ENCODE measurements at places on chromosomes 3 and 15.

DNA sequence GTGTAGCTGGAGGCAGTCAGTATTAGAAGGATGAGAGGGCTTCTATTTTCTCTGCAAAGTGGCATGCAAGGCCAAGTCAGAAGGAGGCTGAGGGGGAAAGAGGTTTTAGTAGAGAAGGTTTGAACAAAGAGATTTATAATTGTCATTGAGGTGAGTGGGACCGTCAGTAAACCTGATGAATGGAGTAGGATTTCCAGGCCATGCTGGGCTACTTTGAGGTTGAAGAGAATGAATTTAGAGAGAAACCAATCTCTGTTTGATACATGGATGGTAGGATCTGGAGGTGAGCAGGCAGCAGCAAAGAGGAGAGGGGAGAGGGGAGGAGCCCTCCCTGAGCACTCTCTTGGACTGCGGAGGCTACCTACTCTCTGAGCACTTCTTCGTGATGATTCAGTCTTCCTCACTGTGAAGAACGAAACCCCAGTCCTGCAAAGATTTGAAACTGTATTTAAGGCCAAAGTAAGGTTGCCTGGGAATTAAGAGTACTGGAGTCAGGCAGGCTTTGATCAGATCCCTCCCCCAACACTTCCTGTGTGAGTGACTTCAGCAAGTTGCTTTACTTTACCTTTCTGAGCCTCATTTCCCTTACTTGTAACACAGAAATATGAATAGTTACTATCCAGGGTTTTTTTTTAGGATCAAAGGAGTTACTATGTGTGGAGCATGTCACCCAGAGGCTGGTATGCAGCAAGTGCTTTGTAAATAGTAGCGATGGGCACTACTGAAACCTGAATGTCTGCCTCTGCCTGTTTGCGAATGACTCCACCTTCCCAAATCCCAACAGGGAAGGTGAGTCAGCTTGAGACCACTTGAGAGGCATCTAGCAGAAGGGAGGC lies 75.8 kb downstream of the RPL39L start:
- DNase-seq: no peak

GRCh38 chr15:101237251-101237650 lies 14.6 kb downstream of the CHSY1 start:
- no peak for DNase-seq

DNA sequence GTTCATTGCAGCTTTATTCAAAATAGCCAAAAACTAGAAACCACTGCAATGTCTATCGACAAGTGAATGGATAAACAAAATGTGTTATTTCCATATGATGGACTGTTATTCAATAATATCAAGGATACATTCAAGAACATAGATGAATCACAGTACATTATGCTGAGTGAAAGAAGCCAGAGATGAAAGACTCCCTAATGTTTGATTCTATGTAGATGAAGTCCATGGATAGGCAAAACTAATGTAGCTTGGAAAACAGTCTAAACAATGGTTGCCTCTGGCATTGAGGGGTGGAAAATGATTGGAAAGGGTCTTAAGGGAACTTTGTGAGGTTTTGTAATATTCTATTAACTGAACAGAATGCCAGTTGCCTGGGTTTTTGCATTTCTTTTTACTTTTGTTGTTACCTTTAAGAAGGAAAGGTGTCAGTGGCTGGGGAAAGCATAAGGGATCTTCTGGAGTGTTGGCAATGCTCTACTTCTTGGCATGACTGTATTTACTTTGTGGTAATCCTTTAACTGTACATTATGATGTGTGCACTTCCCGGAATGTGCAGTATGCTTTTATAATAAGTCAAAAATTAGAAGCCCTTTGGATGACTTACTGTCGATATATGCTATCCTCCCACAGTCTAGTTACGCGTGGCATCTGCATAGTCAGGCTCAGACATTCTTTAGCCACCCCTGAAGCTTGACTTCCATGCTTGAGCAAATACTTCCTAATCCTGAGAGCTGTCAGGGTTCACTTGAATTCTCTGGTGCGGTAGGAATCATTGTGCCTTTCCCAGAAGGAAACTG lies 20.5 kb upstream of the ATP10A start:
- no peak for DNase-seq

- no peak for DNase-seq
These were observed 289.7 kb upstream of the DNAJC19 start for GRCh38 chr3:181279239-181279565.

- DNase-seq: no peak
These were observed at the start of gene GNB5 for GRCh38 chr15:52191207-52191606. Gene GNB5, minus strand, starts transcription at chr15:52191392. Its CDS starts 6,716 bp downstream, at chr15:52184676.

- no peak for DNase-seq
These were observed 162.7 kb upstream of the IQSEC1 start for GRCh38 chr3:13235897-13236296.

DNA sequence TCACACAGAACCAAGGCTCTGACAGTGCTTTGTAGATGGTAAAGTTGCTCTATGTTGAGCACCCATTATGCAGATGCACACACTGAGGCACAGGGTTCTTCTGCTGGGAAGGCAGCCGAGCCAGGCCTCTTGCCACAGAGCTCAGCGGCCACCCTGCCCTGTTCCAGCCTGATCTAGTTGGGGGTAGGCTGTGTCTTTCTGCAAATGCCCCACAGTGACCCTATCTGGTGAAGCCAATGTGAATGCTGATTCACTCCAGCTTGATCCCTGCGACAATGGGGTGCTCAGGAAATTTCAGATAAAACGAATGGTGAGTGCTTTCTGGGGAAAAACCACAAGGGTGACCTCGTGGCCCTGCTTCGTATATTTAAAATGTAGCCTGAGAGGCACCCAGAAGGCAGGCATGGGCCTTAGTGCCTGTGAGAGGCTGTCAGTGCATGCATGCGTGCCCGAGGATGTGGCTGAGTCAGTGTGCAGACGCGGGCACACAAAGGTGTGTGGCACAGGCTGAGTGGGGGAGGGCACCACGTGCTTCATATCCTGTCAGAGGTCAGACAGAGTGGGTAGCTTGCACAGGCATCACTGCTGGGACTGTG lies 85.7 kb downstream of the ATP2B2 start:
- DNase-seq: no peak

DNA sequence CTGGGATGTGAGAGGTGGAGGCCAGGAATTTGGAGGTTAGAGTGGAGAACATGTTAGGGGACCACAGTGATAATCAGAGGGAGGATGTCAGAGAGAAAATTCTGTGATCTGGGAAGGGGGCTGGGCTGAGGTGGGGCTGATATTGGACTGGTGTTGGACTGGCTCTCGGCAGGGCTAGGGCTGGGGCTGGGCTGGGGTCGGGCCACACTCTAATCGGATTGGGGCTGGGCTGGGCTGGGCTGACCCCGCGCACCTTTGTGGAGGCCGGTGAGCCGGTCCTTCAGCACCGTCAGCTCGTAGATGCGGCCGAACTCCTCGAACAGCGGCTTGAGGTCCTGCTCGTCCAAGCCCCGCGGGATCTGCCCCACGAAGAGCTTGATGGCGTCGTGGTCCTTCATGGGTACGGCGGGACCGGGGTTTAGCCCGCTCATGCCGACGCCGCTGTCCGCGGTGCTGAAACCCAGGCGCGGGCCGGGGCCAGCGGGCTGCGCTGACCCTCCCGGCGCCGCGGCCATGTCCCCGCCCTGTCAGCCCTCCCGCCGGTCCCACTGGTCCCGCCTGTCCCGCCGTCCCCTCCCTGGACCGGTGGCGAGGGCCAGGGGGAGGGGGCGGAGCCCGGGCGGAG lies 485 bp downstream of the CELF6 start:
- DNase-seq: no peak

GRCh38 chr15:27845535-27846369 lies 253.4 kb downstream of the OCA2 start:
- DNase-seq: no peak

- no peak for DNase-seq
These were observed 27.3 kb upstream of the SLC9A9 start for GRCh38 chr3:143875546-143875945.

DNA sequence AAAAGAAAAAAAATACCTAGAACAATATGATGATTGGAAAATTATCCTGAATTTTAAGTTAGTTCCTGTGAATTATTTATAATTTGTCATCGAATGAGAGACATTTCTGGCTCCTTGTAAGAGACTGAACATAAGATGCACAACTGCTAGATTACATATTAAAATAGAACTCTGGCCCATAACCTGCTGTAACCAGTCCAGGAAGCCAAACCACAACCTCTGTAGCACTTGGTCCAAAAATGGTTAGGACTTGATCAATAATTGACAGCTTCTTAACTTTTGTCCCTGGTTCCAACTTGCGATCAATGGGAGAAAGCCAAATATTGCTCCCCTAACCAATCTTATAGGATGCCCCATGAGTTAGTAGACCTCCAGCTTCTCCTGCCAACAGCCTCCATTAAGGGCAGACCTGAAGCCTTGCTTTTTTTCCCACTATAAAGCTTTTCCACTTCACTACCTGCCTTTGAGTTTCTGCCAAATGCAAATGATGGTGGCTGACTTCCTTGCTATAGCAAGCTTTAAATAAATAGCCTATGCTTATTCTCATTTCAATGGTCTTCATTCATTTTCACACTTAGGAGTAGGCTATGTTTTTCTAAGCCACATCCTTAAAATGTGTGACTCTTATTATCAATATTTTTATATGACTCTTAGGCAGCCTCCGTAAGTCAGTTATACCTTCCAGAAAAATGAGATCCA lies 224.0 kb upstream of the ARHGEF26 start:
- no peak for DNase-seq

- no peak for DNase-seq
These were observed 23.7 kb upstream of the FURIN start for GRCh38 chr15:90844696-90845095.

- DNase-seq: no peak
These were observed 18.3 kb downstream of the CPB1 start for GRCh38 chr3:148845756-148846395.

- no peak for DNase-seq
These were observed 1.9 kb downstream of the PCLAF start for GRCh38 chr15:64379216-64379960.

DNA sequence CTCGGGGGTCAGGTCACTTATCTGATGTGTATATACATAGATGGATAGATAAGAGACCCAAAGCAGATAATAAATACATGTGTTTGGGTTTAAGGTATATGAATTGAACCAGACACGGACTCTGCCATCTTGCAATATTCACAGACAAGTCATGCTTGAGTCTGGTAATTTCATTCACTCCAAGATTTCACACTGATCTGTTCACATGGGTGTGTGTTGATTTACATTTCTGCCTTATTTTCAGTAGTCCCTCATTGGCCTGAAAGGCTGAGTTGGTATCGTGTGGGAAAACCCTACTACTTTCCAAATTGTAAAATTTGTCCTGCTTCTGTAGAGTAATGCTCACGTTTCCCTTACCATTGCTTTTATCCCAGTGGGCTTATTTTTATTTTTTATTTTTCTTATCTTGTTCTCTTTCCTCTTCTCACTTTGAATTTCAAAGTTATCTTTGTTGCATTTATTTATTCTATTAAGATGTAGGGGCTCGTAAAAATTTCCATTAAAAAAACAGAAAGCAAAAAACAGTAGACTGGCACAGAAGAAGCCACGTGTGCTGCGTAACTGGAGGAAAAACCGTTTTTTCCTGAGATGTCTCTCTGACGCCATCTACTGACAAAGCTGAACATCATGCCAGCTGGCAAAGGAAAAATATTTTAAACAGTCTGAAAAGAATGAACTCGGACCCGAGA lies 10.8 kb upstream of the MFSD1 start:
- DNase-seq: no peak

DNA sequence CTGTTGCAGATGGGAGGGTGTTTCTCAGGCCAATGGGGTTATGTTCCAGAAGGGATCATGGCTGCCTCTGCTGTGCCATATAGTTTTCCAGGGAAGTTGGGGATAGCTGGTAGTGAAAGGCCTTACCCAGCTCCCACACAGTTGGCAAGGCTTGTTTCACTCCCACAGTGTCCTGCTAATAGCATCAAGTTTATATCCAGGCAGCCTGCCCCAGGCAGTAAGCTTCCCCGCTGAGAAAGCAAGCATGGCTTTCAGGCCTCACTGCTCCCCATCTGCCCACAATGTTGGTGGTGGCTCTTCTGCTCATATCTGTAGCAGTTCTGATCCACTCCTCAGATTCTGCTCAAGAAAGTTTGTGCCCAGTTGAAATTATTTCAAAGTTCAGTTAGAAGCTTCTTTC lies 50.9 kb upstream of the DCBLD2 start:
- DNase-seq: no peak

DNA sequence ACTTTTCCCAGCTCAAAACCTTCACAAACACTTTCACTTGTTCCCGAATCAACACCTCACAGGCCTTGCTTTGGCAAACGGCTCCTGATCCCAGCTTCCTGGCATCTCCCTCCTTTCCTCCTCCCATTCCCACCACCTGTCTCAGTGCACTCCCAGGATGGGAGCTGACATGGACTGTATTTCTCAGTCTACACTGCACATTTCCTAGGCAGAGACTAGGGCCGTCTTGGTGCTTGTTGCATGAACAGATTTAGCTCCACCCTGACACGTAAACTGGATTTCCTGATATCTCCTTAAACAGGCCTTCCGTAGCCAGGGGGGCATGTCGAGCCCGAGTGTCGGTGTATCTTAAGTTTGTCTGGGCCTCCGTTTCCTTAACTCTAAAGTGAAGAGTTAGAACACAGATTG lies 790 bp upstream of the WHAMM start:
- no peak for DNase-seq

- DNase-seq: no peak
These were observed 68.6 kb upstream of the ITGA11 start for GRCh38 chr15:68500363-68501258.

DNA sequence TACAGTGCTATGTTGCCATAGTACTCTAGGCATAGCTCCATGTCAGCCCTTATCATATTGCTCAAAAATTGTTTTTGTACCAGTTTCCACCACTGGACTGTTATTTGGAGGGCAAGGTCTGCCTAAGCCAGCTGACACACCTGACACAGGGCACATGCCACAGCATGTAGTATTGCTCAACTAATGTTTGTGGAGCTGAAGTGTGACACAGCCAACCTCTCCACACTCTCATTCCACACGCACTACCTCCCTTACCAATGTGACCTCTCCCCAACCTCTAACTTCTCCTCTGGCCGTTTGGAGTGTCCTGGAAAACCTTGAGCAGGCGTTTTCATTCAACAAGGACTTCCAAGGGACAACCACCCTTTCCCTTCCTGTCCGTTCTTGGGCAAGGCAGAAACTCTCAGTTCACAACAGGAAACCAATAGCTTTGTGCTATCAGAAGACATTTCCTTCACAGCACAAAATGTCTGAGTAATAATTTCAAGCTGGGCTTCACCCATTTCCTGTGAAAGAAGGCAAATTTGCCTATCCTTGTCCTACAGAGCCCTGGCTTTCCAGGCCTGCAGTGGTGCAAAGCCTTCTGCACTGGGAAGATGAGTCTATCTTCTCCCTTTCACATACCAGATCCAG lies 38.4 kb downstream of the TLNRD1 start:
- DNase-seq: no peak

DNA sequence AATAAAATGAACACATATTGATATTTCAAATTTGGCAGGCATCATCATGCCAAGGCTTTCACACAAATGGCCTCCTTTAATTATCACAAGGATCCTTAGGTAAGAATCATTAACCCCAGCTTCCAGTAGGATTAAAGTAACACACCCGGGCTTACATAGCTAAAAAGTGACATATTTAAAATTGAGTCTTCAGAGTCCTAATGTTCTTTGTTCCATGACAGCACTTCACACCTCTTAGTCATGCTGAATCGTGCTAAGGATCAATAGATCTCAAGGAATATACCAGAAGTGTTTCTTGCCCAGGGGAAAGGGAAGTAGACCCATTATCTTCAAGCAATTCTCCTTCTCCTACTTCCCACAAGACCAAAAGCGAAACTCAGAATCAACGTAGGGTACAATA lies 76.6 kb upstream of the SOX2 start:
- DNase-seq: no peak
